ENCODE measurements at places on chromosomes 7 and 10. TPM values are rescaled to one million over a fixed set of nuclear protein-coding genes. Genes with fewer than 3 reads are reported as not detected.

GRCh38 chr7:150489782-150490181 is 24.9 kb upstream of the GIMAP7 start:
- H3K36me3 ChIP-seq: no peaks in the 10 kb centered on the region
- H3K27ac ChIP-seq: no peak overlapping the region
- no peaks in the 10 kb centered on the region for H3K27me3 ChIP-seq
- H3K4me3 ChIP-seq: no peak overlapping the region

FOXI2 gene
- 1.3 TPM for total RNA-seq

ABCB8 gene
- total RNA-seq: 31.2 TPM

GRCh38 chr10:118712930-118713634 is 41.7 kb downstream of the CACUL1 start:
- H3K27ac ChIP-seq: no peak overlapping the region
- no peaks in the 10 kb centered on the region for H3K27me3 ChIP-seq
- no peaks in the 10 kb centered on the region for H3K36me3 ChIP-seq
- no peak overlapping the region for H3K4me3 ChIP-seq
- no peak for DNase-seq
- H3K4me1 ChIP-seq: no peaks in the 10 kb centered on the region

PDLIM1 gene
- 192 TPM for total RNA-seq

BLVRA gene
- total RNA-seq: 93.0 TPM

DNA sequence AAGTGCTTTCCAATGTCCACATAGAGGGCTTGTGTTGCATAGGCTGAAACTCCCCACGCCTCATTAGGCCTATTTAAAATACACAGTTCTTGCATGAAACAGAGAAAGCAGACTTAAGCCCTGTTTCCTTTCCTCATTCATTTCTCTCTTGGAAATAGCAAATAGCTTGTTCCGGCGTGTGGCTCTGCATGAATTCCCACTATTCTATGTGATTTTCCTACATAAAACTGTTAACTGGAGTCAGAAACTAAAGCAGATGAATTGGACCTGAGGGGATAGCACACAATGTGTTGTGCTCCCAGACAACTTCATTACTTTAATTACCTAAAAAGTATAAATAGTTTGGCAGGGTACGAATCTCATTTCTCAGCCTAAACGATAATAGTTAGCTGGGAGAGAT is 981.5 kb downstream of the SORCS1 start:
- no peaks in the 10 kb centered on the region for H3K4me1 ChIP-seq
- H3K27me3 ChIP-seq: no peaks in the 10 kb centered on the region
- DNase-seq: no peak
- no peak overlapping the region for H3K27ac ChIP-seq

DNA sequence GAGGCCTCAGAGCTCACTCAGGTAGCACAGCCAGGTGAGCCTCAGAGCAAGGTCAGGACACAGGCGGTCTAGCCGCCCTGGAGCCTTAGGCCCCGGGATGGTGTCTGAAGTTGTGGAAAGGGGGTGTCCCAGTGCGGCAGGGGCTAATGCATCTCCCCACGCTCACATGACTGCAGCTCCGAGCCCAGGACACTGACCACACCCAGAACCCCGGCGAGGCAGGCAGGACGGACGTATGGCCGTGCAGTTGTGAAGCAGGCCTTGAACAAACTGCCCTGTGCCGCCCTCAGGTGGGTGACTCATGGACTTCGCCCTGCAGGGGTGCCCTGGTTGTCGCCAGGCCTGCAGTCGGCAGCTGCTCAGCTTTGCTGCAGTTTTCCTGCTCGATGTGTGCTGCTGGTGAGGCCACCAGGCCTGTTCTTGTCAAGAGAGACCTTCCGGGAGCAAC is 5.0 kb upstream of the PRKAR1B start:
- H3K27ac ChIP-seq: no peak overlapping the region
- H3K36me3 ChIP-seq: no peaks in the 10 kb centered on the region
- H3K4me1 ChIP-seq: peaks cover 15% of the 10 kb centered on the region
- H3K27me3 ChIP-seq: no peaks in the 10 kb centered on the region

ERV3-1 gene
- 13.1 TPM for total RNA-seq

DNA sequence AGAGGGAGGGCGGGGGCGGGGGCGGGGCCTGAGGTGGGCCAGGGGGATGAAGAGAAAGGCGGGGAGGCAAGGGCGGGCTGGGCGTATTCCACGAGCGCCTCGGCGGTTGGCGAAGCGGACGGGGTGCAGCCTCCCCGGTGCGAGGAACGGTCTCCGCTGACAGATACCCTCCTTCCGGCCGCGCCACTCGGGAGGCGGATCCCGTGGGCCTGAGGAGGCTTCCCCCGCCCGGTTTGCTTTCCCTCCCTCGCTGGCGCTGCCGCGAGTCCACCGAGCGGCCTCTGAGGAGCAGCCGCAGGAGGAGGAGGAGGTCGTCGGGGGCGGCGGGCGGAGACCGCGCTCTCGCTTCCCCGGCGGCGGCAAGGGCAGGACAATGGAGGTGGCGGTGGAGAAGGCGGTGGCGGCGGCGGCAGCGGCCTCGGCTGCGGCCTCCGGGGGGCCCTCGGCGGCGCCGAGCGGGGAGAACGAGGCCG is at the start of gene TRIM24:
Gene TRIM24, plus strand, starts transcription at position 84 of the 473 bp plus-strand sequence. Its CDS starts 290 bp downstream, at position 374.
- H3K4me1 ChIP-seq: peaks cover 3% of the 10 kb centered on the region
- H3K27me3 ChIP-seq: no peaks in the 10 kb centered on the region
- no peaks in the 10 kb centered on the region for H3K36me3 ChIP-seq

DNA sequence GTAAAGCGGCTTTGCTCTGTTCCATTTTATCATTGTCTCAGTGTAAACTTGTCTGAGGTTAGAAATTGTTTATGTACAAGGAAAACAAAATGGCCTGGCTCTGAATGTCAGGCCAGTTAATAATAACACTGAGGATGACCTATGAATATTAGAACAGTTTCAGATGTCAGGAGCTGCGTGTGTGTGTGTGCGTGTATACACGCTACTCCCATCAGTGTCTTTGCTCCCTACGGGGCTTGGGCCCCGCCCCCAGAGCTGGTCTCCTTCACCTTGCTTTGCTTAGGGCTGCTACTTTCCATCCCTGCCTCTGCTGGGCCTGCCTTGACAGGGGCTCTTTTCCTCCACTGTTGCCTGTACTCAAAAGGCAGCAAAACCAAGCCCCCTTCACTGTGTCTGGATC is 142.3 kb upstream of the BET1 start:
- no peak overlapping the region for H3K4me3 ChIP-seq
- no peaks in the 10 kb centered on the region for H3K36me3 ChIP-seq
- H3K4me1 ChIP-seq: no peaks in the 10 kb centered on the region
- DNase-seq: no peak

DNA sequence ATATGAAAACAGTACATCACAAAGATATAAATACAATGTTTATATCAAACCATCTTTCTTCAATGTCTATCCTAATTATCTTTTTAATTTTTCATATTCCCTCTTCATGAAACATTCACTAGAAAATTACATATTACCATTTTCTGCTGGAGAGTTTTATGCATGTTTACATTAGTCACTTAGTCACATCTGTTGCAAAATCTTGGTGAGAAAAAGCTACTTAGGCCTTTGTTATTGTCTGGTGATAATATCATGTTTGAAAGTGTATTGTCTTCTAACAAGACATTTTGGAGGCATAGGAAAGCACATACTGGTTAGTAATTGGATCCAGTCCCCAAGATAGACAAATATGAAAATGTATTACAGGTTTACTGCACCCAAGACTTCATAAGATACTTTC is 163.6 kb downstream of the GNAI1 start:
- no peaks in the 10 kb centered on the region for H3K36me3 ChIP-seq
- H3K4me3 ChIP-seq: no peak overlapping the region
- DNase-seq: no peak
- no peaks in the 10 kb centered on the region for H3K27me3 ChIP-seq

GRCh38 chr10:119408072-119408471 is 134.4 kb downstream of the RGS10 start:
- peaks cover 3% of the 10 kb centered on the region for H3K4me1 ChIP-seq
- H3K27ac ChIP-seq: peak overlapping the region; percentile 48
- no peak overlapping the region for H3K4me3 ChIP-seq

DNA sequence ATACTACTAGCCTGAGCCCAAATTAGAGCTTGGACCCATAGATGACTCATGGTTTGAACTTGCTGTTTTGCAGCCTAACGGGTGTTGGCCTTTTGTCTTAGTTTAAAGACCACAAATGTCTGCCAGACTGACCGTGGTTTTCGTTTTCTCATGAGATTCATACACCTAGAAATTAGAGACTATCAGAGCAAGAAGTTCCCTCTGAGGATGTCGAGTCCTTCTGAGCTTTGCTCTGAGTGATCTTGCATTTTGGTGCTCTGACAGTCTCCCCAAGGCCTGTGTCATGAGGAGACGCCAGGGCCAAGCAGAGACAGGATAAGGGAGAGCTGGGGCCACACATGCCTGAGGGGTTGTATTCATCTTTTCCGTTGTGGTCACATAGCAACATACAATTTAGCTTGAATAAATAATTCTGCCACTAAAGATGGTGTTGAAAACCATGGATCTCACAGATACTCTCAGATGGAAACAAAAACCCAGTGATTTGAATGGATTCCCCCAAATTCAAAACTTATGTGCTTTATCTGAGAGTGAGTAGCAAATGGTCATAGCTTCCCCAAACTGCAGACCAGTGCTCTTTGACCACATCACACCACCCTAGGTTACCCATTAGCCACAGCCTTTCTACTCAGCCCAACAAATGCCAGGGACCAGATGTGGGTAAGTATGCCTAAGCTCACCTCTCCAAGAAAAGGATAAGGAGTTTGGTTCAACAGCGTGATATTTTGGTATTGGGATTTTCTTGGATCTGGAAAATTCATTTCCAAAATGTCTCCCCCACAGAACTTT is 762.0 kb upstream of the IGFBP3 start:
- H3K36me3 ChIP-seq: no peaks in the 10 kb centered on the region
- no peaks in the 10 kb centered on the region for H3K27me3 ChIP-seq
- no peak overlapping the region for H3K27ac ChIP-seq
- DNase-seq: no peak

Measured in uterus (tissue), 4 donors.